ENCODE measurements at places on chromosomes 4 and X. TPM values are rescaled to one million over a fixed set of nuclear protein-coding genes. Genes with fewer than 3 reads are reported as not detected.

RNF212 gene
- 0.49 TPM for total RNA-seq

TEC gene
- 2.0 TPM for total RNA-seq

AFP gene
- total RNA-seq = not detected

ACSL4 gene
- 176 TPM for total RNA-seq

CDX4 gene
- not detected for total RNA-seq

ADH1B gene
- total RNA-seq = under 0.01 TPM

SPIN4 gene
- 8.9 TPM for total RNA-seq

NUP62CL gene
- total RNA-seq = 0.74 TPM

CTAG2 gene
- total RNA-seq = not detected

TRIM75 gene
- total RNA-seq = not detected

GAGE12E gene
- total RNA-seq = not detected

SYTL4 gene
- 2.2 TPM for total RNA-seq

EPHA5 gene
- total RNA-seq = 128 TPM

SRP72 gene
- 46.5 TPM for total RNA-seq

PITX2 gene
- total RNA-seq = not detected

C1QTNF7 gene
- 0.25 TPM for total RNA-seq

NXF2B gene
- total RNA-seq = not detected

TNMD gene
- total RNA-seq = not detected

GLOD5 gene
- total RNA-seq = not detected

Measured in temporal lobe (tissue), 4 donors.